ENCODE measurements at places on chromosomes 4 and X. TPM values are rescaled to one million over a fixed set of nuclear protein-coding genes. Genes with fewer than 3 reads are reported as not detected.

- DNase-seq, result no peak
Measured at GRCh38 chr4:100129774-100130173, 60.5 kb downstream of the DDIT4L start.

- DNase-seq, result no peak
Measured at GRCh38 chrX:78493180-78493579, 165.8 kb upstream of the CYSLTR1 start.

Gene GPM6B
- 8.6 TPM for total RNA-seq

DNA sequence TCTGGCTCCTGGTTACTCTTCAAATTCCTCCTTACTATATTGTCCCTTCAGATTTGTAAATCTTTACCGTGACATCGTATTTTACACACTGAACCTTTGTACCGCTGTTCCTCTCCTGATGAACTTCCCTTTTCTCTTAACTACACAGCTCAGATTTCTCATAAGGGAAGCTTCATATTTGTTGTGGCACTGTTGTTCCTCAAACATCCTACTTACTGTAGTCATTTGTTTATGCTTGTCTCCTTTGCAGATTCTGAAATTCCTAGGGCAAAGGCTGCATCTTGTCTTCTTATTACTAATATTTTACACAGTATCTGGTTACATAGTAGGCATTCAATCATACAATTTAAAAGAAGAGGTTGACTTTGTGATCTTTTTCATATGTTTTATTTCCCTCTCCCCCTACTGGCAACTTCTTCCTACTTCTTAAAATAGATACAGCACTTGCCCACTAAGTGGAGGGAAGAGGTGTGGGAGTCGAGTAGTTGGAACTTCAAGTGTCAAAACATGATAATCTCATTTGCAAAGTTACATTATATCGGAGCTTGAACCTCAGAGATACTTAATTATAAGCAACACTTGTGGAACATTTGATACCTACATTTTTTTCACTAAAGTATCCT is 50.0 kb downstream of the TET2 start:
- DNase-seq, result no peak

DNA sequence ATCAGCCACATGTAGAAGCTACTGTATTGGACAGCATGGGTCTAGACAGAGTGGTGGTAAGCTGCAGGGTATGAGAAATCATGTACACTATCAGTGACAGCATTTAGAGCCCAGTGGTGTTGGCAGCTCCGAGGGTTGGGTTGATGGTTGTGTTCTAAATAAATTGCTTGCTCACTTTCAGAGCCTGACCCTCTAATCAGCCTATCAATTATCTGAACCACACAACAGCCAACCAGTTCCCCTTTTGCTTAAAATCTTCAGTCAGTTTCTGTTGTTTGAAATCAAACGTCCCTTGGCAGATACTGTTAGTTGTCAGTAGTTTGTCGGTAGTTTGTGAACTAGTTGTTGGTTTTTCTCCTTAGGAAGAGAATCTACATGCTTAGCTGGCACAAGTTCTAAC is 99.8 kb upstream of the RAI2 start:
- DNase-seq, result no peak

DNA sequence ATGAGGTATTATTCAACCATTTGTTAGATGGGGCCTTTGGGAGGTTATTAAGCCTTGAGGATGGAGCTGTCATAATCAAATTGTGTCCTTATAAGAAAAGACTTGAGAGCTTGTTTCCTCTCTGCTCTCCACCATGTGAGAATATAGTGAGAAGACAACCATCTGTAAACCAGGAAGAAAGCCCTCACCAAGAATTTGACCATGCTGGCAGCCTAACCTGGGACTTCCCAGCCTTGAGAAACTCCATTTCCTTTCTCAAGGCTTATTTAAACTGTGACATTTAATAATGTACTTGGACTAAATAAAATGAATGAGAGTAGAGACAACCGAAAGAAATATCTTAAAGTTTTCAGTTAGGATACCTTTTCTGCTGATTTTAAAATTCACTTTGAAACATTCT is 83.7 kb upstream of the GC start:
- no peak for DNase-seq

GRCh38 chr4:67575232-67576058 is 16.9 kb downstream of the STAP1 start:
- no peak for DNase-seq

- DNase-seq, result no peak
Measured at GRCh38 chrX:72020204-72020603, 109.6 kb downstream of the NHSL2 start.

Data from suprapubic skin (tissue), 4 donors.